ENCODE measurements at places on chromosomes 3 and 15.

DNA sequence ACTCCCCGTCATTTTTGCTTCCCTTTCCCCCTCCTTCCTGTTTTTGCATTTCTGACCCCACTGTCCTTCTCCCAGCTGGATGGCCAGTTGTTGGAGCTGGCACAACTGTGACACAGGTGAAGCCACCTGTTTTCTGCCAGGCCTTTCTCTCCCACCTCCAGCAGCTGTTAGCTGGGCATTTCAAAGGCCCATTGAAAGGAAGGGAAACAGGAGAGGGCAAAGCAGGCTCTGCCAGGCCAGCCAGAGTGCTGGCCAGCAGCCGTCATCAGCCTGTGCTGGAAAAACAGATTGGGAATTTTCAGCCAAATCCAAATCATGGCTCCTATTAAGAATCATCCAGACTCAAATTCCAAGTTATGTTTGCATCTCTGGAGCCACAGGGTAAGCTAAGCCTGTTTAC lies 155.2 kb upstream of the C2CD4B start:
- no peak for DNase-seq

GRCh38 chr3:77345009-77345408 lies 305.1 kb downstream of the ROBO2 start:
- no peak for DNase-seq

DNA sequence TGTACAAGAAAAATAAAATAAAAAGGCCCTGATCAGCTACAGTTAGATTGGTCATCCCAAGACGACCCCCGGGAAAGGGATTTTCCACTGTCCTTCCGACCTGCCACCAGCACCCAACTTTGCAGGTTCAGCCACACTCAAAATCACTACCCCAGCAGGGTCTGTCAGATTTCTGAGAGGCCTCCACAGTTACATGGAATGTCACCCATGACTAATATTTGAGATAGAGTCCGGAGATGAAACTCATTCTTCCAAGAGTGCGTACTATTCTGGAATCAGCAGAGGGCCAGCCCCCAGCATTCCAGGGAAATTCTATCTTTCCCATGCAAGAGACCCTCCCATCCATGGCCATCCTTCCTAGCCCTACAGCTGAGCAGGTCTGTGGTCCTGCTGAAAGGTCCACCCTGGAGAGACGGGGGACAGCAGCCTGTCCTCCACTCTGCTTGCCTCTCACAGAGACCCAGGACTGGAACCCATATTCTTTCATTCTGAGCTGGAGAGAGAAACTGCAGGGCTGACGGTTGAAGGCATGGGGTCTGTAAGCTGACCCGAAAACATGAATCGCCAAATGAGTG lies 5.8 kb downstream of the LIPC start:
- DNase-seq = no peak

DNA sequence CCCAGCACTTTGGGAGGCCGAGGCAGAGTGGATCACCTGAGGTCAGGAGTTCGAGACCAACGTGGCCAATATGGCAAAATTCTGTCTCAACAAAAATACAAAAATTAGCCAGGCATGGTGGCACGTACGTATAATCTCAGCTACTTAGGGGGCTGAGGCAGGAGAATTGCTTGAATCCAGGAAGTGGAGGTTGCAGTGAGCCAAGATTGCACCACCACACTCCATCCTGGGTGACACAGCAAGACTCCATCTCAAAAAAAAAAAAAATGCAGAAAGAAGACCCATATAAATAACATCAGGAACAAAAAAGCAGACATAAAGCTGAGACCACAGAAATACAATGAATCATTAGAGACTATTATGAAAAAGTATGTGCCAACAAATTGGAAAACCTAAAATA lies 235.2 kb upstream of the VEPH1 start:
- no peak for DNase-seq
